ENCODE measurements at places on chromosomes 5 and 9.
A peak's percentile ranks its signal among the peaks of the same experiment; 100 is the strongest.

DNA sequence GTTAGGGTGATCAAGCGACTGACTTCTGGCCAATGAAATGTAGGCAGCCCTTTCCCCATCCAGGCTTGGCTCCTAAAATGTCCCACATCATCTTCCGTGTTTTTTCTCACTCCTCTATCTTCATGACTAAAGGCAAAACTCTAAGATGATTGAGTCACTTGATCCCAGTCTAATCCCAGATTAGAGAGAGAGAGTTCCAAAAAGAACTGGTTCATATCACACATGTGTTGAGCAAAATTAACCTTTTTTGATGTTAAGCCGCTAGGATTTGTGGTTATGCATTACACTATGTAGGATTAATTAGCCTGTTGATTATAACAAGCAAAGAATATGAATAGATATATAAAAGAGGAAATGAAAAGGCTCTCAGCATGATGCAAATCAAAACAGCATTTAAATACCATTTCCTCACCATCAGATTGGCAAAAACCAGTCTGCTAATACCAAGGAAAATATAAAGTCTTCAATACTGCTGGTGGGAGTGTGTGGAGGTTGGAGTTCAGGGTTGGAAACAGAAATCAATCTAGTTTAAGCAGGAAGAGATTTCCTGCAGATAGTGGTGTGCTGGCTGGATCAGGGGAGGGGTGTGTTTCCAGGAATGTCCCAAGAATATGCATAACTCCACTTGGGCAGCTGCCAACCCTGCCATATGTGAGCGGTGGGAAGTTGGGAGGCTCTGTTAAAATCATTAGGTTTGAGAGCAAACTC lies 187.6 kb upstream of the S1PR3 start:
- H3K27ac ChIP-seq = no peak overlapping the region
- H3K36me3 ChIP-seq = peaks cover 2% of the 10 kb centered on the region
- no peak overlapping the region for H3K4me3 ChIP-seq
- H3K4me1 ChIP-seq = peaks cover 3% of the 10 kb centered on the region

DNA sequence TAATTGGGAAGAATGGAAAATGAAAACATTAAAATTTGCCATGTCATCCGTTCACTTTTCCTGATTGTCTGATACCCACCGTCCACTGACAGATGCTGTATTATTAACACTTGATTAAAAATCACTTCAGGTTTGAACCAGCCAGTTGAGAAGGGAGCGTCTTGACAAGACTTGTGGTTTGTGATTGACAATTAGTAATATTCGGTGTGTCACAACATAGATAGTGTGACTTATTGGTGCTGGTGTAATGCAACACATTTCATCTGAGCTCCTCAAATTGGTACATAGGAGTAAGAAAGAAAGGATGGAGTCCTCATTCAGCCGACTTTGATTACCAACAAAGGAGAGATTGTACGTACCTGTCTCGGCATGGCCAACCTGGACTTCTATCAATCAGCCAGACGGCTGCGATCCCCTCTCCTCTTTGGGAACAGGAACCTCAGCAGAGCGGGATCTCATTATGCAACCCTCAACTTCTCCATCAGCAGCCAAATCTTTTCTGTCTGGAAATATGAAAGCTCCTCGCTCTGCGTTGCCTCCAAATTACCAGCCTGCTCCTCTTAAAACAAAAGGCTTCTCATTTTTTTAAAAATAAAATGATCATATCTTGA lies 211.7 kb upstream of the MVB12B start:
- H3K4me1 ChIP-seq = peaks cover 2% of the 10 kb centered on the region
- H3K36me3 ChIP-seq = peaks cover 5% of the 10 kb centered on the region
- peaks cover 51% of the 10 kb centered on the region for H3K27me3 ChIP-seq
- no peak for DNase-seq
- H3K27ac ChIP-seq = no peak overlapping the region

GRCh38 chr5:87069974-87070608 lies 197.6 kb upstream of the RASA1 start:
- H3K4me1 ChIP-seq = peaks cover 10% of the 10 kb centered on the region
- H3K4me3 ChIP-seq = no peak overlapping the region
- no peaks in the 10 kb centered on the region for H3K36me3 ChIP-seq
- no peak for DNase-seq
- H3K27ac ChIP-seq = no peak overlapping the region

GRCh38 chr9:93612796-93613154 lies 36.4 kb downstream of the PHF2 start:
- no peaks in the 10 kb centered on the region for H3K27me3 ChIP-seq
- H3K27ac ChIP-seq = no peak overlapping the region
- H3K4me3 ChIP-seq = no peak overlapping the region
- H3K36me3 ChIP-seq = no peaks in the 10 kb centered on the region

DNA sequence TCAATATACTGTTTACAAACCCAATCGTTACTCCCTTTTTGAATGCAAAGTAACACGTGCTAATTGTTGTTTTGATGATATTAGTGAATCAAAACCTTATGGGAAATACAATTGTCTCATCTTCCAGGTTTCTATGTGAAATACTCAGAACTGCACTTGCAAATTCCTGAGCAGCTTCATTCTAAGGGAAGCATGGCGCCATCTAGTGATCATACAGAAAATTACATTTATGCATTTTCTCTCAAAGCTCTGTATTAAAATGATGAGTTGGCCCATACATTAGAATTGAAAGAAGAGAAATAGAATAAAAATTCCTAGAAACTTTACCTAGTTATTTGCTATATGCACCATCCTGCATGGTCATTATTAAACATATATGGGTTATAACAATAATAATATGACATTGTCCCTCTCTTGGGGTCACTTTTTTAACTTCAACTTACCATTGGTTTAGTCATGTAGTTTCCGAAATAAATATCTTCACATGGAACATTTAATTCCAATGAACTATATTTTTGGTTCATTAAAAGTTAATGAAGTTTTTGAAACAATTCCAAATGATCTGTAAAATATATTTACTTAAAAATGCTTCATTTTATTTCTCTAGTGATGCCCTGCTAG lies 220.0 kb downstream of the PDE4D start:
- no peak overlapping the region for H3K27ac ChIP-seq
- no peak overlapping the region for H3K4me3 ChIP-seq
- H3K36me3 ChIP-seq = no peaks in the 10 kb centered on the region

DNA sequence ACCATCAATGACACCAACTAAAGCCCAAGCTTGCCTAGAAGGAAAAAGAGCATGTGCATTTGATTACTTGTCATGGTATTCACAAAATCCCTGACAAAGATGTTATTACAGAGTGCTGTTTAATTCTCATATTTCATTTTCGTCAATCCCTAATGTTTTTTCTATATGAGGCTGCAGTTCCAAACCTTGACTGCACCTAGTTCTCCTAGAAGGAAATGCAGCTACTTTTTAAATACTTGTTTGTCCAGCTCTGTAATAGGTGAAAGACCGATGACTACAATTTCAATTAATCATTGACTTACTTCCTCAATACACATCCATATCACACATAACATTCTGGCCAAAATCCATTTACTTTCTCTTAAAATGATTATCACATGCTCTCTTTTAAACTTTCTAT lies 28.1 kb downstream of the CEMIP2 start:
- peaks cover 14% of the 10 kb centered on the region for H3K4me1 ChIP-seq
- H3K4me3 ChIP-seq = peak overlapping the region; percentile 36
- H3K36me3 ChIP-seq = peaks cover 5% of the 10 kb centered on the region
- H3K27me3 ChIP-seq = no peaks in the 10 kb centered on the region

GRCh38 chr5:78574131-78574673 lies 74.4 kb downstream of the LHFPL2 start:
- H3K4me1 ChIP-seq = no peaks in the 10 kb centered on the region
- no peak overlapping the region for H3K27ac ChIP-seq
- no peak for DNase-seq
- H3K4me3 ChIP-seq = no peak overlapping the region
- peaks cover 15% of the 10 kb centered on the region for H3K27me3 ChIP-seq

DNA sequence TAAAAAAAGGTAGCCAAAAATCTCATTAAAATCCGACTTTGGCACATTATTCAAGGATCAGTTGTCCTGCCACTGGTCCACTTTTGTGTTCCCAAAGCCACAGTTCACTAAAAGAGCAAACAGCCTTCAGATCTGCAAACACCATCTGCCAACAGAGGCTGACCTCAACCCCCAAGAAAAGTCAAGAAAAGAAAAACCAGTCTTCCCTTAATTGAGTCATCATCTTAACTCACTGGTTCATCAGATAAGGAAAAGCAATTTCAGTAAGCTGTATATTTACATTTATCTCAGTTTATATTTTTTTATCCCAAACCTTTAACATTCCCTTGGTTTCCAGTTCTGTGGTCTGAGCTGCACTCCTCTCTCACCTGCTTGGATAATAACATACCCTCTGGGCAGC lies 21.2 kb downstream of the RASEF start:
- H3K36me3 ChIP-seq = no peaks in the 10 kb centered on the region
- no peaks in the 10 kb centered on the region for H3K4me1 ChIP-seq
- H3K4me3 ChIP-seq = no peak overlapping the region
- no peaks in the 10 kb centered on the region for H3K27me3 ChIP-seq
- no peak for DNase-seq

DNA sequence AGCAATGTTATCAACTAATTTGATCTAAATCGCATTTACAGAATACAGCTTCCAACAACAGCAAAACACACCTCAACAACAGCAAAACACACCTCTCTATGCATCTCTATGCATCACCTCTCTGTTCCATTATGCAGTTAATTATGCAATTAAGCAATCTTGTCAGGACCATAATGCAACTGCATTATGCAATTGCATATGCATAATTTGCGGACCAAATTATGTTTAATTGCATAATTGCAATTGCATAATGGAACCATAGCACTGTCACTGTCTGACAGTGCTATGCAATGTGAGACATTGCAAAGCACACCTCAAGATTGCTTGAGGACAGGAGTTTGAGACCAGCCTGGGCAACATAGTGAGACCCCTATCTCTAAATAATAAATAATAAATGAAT lies 80.4 kb upstream of the PRSS3 start:
- no peak overlapping the region for H3K27ac ChIP-seq
- peaks cover 3% of the 10 kb centered on the region for H3K36me3 ChIP-seq
- H3K27me3 ChIP-seq = peaks cover 29% of the 10 kb centered on the region
- H3K4me1 ChIP-seq = no peaks in the 10 kb centered on the region
- H3K4me3 ChIP-seq = no peak overlapping the region

DNA sequence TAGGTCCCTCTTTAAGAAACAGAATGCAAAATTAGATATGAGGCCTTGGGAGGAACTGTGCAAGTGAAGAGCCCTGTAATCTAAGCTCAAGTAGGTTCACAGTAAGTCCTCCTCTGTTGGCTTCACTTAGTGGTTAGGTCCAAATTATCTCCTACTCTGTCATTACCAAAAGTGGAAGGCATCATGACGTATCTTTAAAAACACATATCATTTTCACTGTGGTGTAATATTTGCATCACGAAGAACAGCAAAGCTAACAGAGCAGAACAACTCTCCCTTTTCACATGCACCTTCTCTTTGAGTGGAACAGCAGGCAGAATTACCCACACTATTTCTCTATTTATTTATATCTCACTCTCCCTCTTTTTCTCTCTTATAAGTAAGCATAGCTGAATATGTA lies 240.5 kb upstream of the CCNH start:
- H3K4me1 ChIP-seq = no peaks in the 10 kb centered on the region
- H3K4me3 ChIP-seq = no peak overlapping the region
- H3K27me3 ChIP-seq = no peaks in the 10 kb centered on the region
- H3K27ac ChIP-seq = no peak overlapping the region

DNA sequence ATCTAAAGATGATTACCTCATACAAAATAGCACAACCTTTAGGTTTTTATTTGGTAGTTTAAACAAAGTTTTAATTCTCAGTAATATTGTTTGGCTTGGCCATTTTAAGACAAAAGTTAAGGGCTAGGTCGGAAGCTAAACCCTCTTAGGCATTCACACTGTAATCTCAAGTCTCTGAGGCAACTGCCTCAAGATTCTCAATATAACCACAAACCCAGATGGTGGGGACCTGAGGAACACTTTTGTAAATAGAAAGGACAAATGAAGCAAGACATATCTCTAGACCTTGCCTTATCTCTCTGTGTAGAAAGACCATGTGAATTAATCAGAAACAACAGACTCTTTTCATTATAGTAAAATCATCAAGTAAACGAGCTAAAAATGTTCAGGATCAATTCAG lies 500.2 kb upstream of the CDH6 start:
- no peaks in the 10 kb centered on the region for H3K4me1 ChIP-seq
- H3K4me3 ChIP-seq = no peak overlapping the region
- no peaks in the 10 kb centered on the region for H3K27me3 ChIP-seq
- H3K36me3 ChIP-seq = no peaks in the 10 kb centered on the region
- no peak overlapping the region for H3K27ac ChIP-seq
- no peak for DNase-seq

DNA sequence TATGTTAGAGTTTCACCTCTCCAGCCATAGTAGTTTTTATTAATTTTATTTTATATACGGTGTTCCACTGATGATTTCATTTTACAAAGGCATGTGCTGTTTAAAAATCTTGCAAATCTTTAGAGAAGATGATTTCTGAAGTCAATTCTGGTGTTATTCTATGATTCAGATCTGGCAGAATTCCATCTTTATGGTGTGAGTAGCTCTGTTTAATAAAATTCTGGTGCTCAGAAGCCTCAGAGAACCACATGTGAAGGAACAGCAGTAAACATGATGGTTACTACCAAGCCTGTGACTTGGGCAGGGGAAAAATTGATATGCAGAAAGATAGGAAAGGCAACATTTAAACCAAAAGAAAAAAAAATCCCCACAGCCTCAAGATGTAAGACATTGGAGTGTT lies 299.7 kb downstream of the NPR3 start:
- H3K36me3 ChIP-seq = no peaks in the 10 kb centered on the region
- no peak for DNase-seq
- no peaks in the 10 kb centered on the region for H3K4me1 ChIP-seq
- no peak overlapping the region for H3K27ac ChIP-seq
- no peaks in the 10 kb centered on the region for H3K27me3 ChIP-seq

- no peak overlapping the region for H3K4me3 ChIP-seq
- H3K4me1 ChIP-seq = no peaks in the 10 kb centered on the region
- no peak overlapping the region for H3K27ac ChIP-seq
- H3K27me3 ChIP-seq = no peaks in the 10 kb centered on the region
- no peak for DNase-seq
- H3K36me3 ChIP-seq = no peaks in the 10 kb centered on the region
Measured at GRCh38 chr5:21574961-21575360, 1278.2 kb downstream of the CDH12 start.

- H3K27ac ChIP-seq = no peak overlapping the region
- no peak overlapping the region for H3K4me3 ChIP-seq
- H3K36me3 ChIP-seq = no peaks in the 10 kb centered on the region
- no peaks in the 10 kb centered on the region for H3K4me1 ChIP-seq
- no peak for DNase-seq
Measured at GRCh38 chr5:146599261-146599660, 83.3 kb upstream of the GPR151 start.

DNA sequence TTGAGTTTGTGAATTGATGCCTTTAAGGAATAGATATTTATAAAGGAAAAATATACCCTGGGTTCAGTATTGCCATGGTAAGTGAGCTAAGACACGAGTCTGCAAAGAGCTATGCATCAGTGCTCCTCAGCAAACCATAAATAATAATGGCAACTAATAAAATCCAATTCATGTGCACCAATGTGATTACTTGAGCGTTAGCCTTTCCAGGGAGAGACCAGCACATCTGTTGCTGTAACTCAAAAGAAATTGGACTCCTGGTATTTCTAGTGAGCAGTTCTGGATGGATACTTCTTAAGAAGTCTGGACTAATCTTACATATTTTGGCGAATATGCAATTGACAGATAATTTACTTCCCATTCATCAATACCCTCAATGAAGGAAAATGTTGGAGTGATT lies 373.3 kb downstream of the ARHGEF28 start:
- no peak for DNase-seq
- H3K36me3 ChIP-seq = no peaks in the 10 kb centered on the region
- H3K4me1 ChIP-seq = no peaks in the 10 kb centered on the region
- H3K4me3 ChIP-seq = no peak overlapping the region
- no peak overlapping the region for H3K27ac ChIP-seq

GRCh38 chr5:176650354-176650884 lies 3.1 kb downstream of the TSPAN17 start:
- H3K27ac ChIP-seq = no peak overlapping the region
- H3K36me3 ChIP-seq = peaks cover 6% of the 10 kb centered on the region
- peaks cover 42% of the 10 kb centered on the region for H3K4me1 ChIP-seq
- H3K4me3 ChIP-seq = no peak overlapping the region
- no peaks in the 10 kb centered on the region for H3K27me3 ChIP-seq
